Activated T-helper 1 cell treated with anti-CD3 and anti-CD28 coated beads, Interleukin-12 subunit alpha, Interleukin-12 subunit beta, Interleukin-2, Interleukin-4 antibody, amounts not matched to agents 30 ng/mL and 10 ng/mL and 1 ng/mL, durations not matched to agents 14 hours and 24 hours and 36 hours (primary cell): ENCODE measurements at places on chromosomes 5 and 9.

DNA sequence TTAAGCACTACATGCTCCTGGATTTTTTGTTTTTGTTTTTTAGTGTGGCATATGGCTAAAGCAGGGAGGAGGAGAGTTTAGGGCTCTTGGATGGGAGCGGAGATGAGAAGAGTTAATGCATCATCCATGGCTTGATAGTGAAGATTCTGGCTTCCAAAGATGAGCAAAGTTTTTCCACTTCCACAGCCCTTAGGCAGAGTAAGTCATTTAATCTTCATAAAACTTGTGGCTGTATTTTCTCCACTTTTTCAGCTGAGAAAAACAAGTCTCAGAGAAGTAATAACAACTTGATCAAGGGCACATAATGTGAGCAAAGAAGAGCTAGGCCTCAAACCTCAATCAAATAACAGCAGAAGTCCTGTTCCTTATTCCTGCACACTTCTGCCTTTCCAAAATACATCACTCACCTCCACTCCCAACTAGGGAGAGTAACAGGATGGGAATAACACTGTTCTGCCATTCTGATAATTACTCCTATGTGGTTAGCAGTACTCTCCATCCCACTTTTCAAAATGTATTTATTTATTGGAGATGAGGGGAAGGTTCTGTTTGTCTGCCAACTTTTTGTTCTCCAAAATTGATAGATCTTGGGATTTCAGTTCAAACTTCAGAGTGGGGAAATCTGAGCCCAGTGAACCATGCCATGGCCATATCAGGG lies 53.7 kb upstream of the DPYSL3 start:
- DNase-seq = no peak

GRCh38 chr9:80615964-80616363 lies 1044.2 kb downstream of the TLE4 start:
- no peak for DNase-seq

GRCh38 chr5:52922384-52922783 lies 66.8 kb upstream of the ITGA2 start:
- no peak for DNase-seq

GRCh38 chr5:78547731-78548615 lies 100.6 kb downstream of the LHFPL2 start:
- DNase-seq = no peak

DNA sequence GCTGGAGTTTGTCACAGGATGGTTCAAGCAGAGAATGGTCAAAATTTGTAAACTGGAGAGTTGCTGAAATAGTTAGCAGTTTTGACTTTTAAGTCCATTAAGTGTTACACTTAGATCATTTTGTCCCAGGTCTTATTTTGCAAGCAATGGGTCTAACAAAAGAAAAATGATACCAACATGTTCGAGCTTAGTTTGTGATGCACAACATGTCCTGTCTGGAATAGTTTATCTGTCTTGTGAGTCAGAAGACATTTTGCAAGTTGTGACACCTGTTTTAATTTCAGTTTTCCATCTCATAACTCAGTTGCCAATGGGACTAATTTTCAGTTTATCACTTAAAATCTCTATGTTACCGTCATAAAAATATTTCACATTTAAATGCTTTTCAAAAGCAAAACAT lies 929.8 kb downstream of the CDH18 start:
- DNase-seq = no peak

GRCh38 chr5:117759849-117760499 lies 1185.4 kb upstream of the SEMA6A start:
- DNase-seq = no peak

DNA sequence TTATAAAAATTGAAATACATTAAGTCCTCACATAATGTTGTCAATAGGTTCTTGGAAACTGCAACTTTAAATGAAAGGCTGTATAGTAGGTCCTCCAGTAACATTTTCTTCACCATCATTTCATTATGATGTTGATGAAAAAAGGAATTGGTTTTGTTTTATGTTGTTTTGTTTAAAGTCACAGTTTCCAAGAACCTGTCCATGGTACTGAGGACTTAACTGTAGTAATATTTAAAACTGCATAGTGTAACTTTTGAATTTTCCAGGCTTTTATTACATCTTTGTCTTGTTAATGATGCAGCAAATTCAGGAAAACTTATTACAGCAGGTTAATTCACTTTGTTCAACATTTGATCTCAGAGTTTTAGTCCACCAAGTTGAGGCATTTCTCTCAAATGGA lies 11.6 kb downstream of the SECISBP2 start:
- no peak for DNase-seq

GRCh38 chr9:124352616-124353015 lies 62.6 kb downstream of the PSMB7 start:
- no peak for DNase-seq

DNA sequence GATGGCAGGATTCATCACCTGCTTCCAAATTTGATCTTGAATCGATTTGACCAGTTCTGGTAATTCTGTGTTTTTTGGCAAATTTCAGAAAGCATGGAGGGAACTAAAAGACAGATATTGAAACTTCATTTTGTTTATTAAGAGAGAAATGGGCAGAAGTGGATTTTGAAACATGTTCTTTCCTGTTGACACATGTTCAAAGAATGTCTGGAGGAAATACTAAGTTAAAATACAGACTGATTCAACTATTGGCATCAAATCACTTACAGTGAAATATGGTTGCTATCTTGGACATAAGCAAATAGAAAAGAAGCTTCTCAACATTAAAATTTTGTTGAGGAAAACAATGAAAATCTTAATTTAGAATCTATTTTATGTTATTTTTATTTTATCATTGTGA lies 19.3 kb upstream of the GZMK start:
- DNase-seq = no peak

DNA sequence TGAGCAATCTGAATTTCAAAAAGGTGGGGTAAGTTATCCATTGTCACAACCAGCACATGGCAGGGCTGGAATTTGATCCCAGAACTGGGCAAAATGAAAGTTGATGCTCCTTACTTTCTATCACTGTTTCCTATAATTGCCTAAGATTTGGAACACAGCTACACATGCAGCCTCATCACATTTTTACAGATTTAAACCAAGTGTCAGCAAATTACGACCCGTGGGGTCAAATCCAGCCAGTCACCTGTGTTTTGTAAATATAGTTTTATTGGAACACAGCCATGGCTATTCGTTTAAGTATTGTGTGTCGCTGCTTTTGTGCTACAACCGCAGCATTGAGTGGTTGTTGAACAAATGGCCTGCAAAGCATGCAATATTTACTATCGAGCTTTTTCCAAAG lies 94.3 kb downstream of the SREK1 start:
- no peak for DNase-seq

DNA sequence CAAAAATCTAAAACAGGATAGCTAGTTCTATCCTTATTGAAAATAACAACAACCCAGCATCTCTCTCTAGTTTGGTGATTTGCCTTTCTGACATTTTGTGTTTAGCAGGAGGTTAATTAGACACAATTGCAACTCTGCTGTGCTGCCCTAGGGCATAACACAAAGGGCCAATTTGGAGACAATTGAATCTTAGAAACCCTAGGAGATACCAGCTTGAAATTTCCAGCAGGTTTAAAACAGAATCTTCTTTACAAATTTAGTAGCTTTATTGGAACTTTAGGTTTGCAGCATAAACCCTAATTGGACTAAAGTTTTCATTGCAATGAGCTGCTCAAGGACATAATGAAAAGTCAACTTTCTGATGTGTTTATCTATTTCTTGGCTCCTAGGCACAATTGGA lies 166.7 kb upstream of the FER start:
- DNase-seq = no peak

DNA sequence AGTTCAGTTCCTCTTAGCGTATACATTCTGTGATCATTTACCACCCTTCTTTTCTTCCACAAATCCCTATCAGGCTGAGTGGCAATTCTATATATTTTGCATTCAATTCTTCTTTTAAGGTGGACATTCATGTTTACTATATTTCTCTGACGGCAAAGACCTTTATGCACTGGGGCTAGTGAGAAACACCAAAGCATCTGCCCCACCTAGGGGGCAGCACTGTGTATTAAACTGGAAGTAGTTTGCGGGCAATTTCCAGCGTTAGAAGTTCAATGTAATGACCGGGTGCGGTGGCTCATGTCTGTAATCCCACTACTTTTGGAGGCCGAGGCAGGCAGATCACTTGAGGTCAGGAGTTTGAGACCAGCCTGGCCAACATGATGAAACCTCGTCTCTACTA lies 27.9 kb upstream of the FBXL7 start:
- DNase-seq = no peak

- no peak for DNase-seq
Observed at GRCh38 chr5:93831449-93831848, 90.0 kb upstream of the POU5F2 start.

DNA sequence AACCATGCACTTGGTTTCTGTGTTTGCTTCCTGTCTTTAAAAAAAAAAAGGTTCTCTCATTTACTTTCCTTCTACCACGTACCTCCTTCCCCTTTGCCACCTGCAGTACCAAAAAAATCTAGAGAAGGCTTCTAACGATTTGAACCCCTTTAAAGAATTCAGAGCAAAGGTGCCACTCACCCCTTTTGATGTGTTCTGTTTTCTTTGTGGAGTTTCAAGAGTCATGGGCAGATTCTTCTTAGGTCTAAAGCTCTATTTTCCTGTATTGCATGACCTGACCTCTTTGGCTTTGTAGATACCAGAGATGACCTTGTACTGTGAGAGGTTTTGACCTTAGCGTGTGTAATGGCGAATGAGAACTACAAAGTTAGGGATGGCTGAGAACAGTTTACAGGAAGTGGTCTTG lies 29.0 kb downstream of the TXNDC8 start:
- no peak for DNase-seq

- no peak for DNase-seq
Observed at GRCh38 chr5:94522117-94522516, 96.3 kb downstream of the KIAA0825 start.

DNA sequence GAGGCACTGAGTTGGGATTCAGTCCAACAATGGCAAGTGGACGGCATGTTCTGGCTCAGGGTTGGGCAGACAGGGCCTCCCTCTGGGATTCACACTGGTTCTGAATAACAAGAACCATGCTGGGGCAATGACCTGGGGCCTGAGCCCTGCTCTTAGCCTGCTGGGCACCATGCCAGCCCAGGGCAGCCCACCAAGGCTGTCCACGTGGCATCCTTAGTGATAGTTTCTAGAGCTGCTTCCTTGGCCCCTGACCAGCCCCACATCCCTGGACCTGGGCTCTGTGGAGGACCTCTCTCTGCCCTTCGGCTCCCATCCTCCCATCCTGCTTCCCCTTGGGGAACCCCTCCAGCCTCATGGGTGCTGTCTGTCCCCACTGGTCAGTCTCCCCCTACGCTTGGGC lies 22.3 kb upstream of the OLFM1 start:
- DNase-seq = no peak

DNA sequence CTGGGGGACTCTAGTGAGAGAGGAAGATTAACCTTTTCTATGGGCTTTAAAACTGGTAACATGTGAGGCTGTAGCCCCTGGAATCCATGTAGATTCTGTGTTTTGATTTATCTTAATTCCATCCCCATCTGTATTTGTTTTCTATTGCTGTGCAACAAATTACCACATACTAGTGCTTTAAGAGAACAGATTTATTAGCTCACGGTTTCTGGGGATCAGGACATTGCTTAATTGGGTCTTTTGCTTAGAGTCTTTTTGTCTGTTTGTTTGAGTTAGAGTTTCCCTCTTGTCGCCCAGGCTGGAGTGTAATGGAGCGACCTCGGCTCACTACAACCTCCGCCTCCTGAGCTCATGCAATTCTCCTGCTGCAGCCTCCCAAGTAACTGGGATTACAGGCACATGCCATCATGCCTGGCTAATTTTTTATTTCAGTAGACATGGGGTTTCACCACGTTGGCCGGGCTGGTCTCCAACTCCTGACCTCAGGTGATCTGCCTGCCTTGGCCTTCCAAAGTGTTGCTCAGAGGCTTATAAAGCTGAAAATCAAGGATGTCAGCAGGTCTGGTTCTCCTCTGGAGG lies 29.9 kb upstream of the GNA14 start:
- no peak for DNase-seq

- no peak for DNase-seq
Observed at GRCh38 chr5:133675376-133676154, 63.2 kb upstream of the FSTL4 start.

DNA sequence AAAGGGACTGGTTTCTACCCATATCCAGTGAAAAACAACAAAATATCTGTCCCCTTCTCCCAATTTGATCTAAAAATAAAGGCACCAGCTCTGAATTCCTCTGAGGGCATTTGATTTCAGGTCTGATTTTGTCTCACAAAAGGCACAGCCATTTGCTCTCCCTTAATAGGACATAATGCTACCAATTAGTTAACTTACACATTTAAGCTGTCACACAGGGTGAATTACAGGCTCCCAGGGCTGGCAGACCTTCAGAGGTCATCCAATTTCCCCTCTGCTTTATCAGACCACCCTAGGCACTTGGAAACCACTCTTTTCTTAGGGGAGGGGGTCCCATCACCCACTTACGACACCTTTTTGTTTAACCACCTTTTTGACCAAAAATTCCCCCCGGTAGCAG lies 319.9 kb downstream of the SPOCK1 start:
- no peak for DNase-seq

DNA sequence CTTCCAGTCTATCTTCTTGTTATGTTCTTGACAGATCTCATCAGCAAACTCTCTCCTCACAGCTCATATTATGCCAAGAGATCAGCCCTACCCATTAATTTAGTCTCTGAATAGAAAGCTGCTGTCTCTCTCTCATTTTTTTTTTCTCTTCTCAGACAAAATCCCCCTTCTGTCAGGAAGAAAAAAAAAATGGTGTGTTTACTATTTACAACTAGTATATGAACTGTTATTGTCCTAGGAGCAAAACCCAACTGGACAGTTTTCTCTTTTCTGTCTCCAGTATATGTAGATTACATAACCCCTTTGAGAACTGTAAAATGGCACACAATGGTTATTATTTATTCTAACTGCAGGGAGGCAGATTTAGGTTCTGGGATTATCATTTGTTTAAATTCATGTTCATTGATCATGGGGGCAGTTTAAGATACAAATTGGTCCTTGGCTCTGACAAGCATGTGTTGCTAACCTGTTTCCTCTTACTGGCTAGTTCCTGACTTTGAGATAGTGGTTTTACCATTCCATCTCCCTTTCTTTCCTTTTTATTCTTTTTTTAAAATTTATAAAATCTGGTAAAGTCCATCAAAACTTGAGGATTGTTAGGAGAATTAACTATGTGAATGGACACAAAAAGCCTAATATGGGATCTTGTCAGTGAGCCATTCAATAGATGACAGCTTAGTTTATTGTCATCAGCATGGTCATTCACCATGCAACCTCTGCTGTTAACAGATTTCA lies 210.0 kb upstream of the PAPPA start:
- DNase-seq = no peak

- DNase-seq = no peak
Observed at GRCh38 chr5:22651355-22651754, 201.8 kb downstream of the CDH12 start.

DNA sequence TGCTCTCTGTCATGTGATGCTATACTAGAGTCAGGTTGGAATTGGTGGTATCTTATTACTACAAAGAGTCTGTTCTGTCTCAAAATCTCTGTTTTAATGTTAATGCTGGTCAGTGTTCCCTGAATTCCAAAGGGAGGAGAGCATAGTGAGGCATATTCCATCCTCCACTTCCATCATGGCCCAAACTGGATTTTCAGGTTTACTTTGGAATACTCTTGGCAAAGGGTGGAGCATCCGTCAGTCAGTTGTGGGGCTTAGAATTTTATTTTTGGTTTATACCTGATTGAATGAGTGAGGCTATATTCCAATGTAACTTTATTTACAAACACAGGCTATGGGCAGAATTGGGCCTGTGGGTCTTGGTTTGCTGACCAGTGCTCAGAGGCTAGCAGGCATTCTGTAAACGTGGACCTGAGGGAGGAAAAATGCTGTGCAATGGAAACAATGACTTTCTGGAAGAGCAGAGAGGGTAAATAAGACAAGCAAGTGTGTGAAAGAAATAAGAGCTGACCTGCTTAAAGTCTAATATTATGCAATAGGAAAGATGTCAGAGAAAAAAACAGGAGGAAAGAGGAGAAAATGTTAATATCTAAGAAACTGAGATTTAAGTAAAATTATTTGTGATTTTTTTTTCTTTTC lies 106.2 kb upstream of the CLINT1 start:
- no peak for DNase-seq
